ENCODE measurements at places on chromosomes 7 and 10.

- no peak for DNase-seq
Measured at GRCh38 chr7:561631-562373, 42.2 kb upstream of the PDGFA start.

- DNase-seq = no peak
Measured at GRCh38 chr7:47949703-47950102, 1.4 kb upstream of the PKD1L1 start.

DNA sequence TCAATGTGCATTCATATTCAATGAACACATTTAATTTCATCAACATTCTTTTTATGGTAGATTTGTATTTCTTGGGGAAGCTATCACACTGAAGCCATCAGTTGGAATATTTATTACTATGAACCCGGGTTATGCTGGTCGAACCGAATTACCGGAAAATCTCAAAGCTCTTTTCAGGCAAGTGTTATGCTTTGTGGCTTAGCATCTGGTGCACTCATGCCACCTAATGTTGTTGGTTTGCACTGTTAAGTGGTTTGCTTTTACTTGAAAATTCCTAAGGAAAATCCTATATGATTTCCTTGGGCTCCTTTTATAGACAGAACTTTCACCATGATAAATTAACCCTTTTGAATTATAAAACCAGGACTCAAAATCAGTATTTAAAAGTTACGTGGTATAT, 147.9 kb downstream of the DNAH11 start:
- no peak for DNase-seq

DNA sequence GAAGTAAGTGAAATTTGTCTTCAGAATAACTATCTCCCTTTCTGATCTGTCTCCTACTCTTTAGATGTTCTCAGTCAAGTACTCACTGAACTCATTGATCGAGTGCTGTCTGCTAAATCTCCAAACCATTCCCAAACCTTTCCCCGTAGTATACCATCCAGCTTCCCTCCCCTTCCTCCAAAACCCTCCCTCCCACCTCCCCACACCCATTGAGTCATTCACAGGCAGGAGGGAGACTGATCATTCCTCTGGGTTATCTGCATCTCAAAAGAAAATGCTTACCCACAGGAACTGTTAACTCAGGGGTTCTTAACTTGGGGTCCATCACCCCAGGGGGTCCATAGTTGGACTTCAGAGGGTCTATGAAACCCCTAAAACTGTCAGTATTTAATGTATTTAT, 37.4 kb downstream of the GOT1 start:
- DNase-seq = no peak

DNA sequence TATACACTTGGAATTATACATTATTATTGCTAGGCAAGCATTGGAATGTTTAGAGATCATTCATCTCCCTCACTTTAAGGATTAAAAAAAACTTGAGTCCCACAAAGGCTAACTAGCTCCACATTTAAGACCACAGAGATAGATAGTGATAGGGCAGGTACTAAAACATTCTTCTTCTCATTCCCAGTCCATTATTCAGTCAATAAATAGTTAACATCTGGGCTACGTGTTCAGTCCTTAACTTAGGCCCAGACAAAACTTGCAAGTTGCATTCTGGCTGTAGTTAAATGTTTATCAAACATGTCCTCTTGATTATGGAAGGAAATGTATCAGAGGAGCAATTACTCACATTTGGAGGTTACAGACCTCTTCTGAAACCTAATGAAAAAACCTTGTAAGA, 2.4 kb downstream of the GNG11 start:
- no peak for DNase-seq

DNA sequence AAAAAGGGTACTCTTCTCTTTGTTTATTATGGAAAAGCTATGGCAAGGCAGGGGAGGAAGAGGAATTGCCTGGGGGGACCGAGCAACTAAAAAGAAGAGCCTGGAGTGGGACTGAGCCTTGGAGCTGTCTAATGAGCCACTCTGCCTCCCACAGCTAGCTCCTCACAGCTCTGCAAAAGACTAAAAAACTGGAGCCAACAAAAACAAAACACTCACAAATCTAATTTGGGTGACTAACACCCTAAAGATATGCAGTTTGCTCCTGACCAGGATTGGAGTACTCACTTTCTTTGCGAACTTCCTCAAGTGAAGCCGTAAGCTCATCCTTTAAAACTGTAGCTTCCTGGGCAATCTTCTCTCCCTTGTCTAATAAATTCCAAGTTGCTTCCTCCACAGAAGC, 89.4 kb downstream of the CTNNA3 start:
- no peak for DNase-seq

DNA sequence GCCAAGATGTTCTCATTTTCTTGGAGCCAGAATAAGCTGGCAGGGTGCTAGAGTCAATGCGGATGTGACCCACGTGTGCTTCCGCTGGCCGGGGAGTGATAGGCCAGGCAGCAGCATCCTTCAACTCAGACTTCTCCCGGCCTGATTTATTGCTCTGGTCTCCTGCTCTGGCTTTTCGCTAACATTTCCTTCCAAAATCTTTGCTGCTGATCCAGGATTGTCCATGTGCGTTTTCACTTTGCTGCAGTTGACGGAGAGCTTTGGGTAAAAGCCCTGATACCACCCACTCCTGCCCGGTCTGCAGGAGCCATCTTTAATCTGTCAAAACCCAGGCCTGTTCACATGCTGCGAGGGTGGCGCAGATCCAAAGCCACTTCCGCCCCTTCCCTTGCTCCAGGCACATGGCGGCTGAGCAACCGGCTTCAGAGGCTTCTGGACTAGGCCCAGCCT, 106.8 kb downstream of the CYP26A1 start:
- no peak for DNase-seq

- no peak for DNase-seq
Measured at GRCh38 chr10:129192344-129193128, 274.5 kb upstream of the MGMT start.

- DNase-seq = no peak
Measured at GRCh38 chr7:139683137-139683921, 94.5 kb downstream of the HIPK2 start.

GRCh38 chr10:30058570-30059132, 735 bp downstream of the JCAD start:
- DNase-seq = no peak

- DNase-seq = no peak
Measured at GRCh38 chr10:97666992-97667391, 20.0 kb downstream of the AVPI1 start.

DNA sequence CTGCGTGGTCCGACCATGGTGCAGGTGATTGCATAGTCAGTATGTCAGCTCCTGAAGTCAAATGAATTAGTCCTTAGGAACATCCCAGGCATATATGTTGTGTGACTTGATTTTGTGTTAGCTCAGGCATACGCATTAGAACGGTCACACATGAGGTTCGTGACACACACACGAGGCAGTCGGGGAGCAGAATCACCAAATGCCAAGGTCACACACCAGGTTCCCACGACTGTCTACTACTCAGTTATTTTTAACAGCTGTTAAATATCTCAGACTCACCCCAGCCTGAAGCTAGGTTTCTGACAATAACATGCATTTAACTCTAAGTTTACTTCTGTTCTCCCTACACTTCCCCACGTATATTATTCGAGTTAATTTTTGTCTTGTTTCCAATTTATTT, 54.8 kb downstream of the DYNC2I1 start:
- DNase-seq = no peak

- no peak for DNase-seq
Measured at GRCh38 chr10:131200856-131201470, 110.6 kb downstream of the TCERG1L start.

- DNase-seq = no peak
Measured at GRCh38 chr7:112152186-112152585, 54.0 kb downstream of the DOCK4 start.

- no peak for DNase-seq
Measured at GRCh38 chr7:12207046-12207445, 4.0 kb upstream of the TMEM106B start.

DNA sequence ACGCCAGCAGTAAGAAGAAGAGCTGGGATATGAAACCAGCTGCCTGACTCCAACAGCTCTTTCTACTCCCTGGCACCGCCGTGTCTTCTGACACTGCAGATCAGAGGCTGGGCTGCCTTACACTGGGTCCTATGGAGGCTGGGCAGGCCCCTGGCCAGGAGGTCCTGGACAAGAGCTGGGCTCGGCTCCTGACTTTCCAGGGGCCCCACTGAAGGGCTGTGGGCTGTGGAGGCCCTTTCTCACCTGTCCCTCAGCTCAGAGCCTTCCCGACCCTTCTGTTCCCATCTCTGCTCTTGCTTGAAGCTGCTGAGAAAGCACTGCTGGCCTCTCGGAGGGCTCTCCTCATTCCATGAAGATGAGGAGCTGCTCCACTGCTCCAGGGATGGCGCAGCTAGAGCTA, 85.9 kb upstream of the UNC5B start:
- DNase-seq = no peak

GRCh38 chr7:96308950-96309263, 13.0 kb downstream of the SLC25A13 start:
- DNase-seq = no peak

- no peak for DNase-seq
Measured at GRCh38 chr7:29853789-29854188, 47.5 kb downstream of the WIPF3 start.

GRCh38 chr7:40723829-40724228, 589.0 kb downstream of the SUGCT start:
- DNase-seq = no peak

- no peak for DNase-seq
Measured at GRCh38 chr10:33772370-33773252, 438.1 kb upstream of the NRP1 start.

- DNase-seq = no peak
Measured at GRCh38 chr10:133489816-133490588, 36.3 kb downstream of the SCART1 start.

DNA sequence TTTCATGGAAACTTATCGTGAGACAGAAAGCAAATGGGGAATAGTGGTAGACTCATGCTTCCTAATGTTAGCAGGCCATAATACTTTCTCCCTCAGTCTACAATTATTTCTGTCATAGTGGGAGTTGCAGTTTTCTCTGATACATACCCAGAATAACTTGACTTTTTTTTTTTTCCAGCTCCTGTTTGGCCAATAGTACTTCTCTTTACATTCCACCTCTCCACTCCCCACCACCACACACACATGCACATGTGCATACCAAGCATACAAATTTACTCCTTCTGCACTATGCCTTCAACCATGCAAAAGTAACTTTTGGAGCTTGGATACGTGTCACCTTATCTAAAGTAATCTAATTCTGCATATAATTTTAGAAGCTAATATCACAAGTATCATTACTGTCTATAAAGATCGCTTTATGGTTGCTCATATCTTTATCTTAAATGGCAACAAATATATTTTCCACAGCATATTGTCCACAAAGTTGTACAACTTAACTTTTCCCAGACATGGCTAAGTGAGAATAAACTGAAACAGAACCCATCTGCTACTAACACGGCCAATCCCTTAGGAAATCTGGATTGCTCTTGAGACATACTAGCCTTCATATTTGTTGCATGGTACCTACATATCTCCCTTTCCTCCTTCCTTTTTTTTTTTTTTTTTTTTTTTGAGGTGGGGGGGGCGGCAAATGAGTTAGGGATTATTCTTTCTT, 49.0 kb downstream of the TES start:
- DNase-seq = no peak

DNA sequence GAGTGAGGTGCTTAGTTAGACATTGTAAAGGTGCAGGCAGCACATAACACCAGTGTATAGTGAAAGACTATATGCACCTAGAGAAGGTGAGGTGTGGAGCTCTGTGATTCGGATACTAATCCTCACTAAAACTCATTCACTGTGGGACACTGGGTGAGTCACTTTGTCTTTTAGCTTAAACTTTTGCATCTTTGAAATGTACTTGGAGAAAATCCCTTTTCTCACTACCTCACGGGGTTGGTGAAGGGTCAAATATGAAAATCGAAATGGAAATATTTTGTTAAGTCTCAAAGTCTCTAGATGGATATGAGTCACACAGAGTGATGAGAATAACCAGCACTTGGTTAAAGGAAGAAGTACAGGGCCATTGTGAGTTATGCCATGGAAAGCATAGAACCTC, 38.0 kb downstream of the MDFIC start:
- no peak for DNase-seq

GRCh38 chr10:28429045-28429444, 103.9 kb upstream of the WAC start:
- DNase-seq = no peak

- no peak for DNase-seq
Measured at GRCh38 chr10:49298671-49298982, 343 bp upstream of the C10orf71 start.

Data from SW 1271 (cell line).